Naive B cell (primary cell): ENCODE measurements at places on chromosomes 1 and 21.
A peak's percentile ranks its signal among the peaks of the same experiment; 100 is the strongest.

DNA sequence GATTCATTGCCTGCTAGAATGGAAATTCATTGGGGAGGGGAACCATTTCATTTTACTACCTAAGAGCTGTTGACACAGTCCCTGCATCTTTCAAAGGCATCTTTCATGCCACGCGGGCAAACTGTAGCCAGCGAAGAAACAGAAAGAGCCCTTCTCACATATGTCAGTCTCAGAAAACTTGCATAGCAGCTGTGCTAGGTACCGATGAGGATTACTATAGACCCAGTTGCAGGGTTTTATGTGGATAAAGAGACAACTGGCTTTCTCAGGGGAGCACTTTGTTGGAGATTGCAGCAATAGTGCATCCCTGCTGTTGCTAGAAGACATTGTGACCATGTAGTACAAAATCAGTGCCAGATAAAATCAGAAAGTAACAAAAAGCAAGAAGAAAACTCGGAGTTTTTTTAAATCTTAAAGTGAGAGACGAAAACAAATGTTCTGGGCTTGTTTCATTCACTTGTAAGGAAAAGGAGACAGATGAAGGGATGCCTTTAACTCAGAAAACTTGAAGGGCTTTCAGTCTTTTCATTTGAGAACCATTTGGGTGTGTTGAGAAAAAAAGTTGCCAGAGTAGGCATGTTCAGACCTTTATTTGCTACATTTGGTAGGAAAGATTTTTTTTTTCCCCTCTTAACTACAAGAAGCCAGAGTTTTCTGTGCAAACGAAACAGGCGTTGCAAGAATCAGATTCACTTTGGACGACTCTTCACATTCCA is 804.1 kb downstream of the USP25 start:
- DNase-seq = no peak

GRCh38 chr1:145845144-145845513 is 301 bp upstream of the NUDT17 start:
- peak; percentile 81 for DNase-seq

- DNase-seq = no peak
Observed at GRCh38 chr21:39397646-39398385, 47.8 kb downstream of the LCA5L start.

- no peak for DNase-seq
Observed at GRCh38 chr21:35159881-35160280, 110.8 kb upstream of the RUNX1 start.

DNA sequence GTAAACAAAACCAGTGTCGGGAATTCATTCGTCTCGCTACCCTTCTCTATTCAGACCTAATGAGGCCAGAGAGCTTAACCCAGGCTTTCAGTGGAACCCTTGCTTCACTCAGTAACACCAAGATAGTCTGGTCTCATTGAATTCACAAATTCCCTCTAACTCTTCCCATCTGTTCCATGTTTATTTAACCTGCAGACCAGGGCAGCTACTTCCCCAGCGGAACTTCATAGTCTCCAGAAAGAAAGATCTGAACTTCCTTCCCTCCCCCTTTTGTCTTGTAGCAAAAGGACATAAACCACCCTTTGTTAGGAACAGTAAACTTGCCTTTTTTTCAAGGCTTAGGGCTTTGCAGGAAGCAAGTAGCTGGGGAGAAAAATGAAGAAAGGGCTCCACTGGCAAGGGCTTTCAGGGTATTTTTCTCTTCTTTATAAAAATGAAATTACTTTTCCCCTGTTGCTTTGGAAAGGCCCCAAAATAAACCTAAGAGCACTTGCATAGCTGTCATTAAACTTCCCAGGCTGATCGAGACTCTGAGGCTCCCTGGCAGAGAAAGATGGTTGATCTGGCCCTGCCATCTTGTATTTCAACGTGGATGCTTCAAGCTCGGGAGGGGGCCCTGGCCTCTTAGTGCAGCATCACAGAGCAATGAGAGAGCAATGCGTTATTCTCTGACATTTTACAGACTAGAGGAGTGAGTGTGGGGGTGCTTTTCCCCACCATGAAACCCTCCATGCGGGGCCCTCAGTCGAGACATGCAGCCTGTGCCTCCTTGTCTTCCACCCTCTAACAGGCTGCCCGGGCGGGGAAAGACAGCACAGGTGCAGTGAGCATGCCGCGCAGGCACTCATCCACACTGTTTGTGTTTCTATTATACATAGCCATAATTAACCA is 30.0 kb downstream of the MIS18A start:
- DNase-seq = no peak

- DNase-seq = no peak
Observed at GRCh38 chr1:27872802-27873551, 633 bp downstream of the THEMIS2 start.

DNA sequence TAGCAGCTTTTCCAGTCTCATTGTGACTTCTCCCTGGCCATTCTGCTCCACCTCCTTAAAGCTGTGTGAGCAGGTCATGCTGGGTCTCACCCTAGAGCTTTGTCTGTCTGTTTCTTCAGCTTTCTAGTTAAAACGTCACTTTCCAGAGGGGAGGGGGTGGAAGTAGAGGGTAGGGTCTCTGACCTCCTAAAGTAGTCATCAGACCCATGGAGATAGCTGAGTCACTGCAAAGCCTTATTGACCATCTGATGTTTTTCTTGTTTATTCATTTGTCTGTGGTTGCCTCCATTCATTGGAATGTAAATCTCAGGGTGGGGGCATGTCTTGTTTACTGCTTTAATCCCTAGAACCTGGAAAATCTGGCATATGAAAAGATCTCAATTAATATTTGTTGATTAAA is 52.7 kb downstream of the ELF3 start:
- no peak for DNase-seq

- no peak for DNase-seq
Observed at GRCh38 chr1:20308569-20308968, 17.9 kb downstream of the VWA5B1 start.

DNA sequence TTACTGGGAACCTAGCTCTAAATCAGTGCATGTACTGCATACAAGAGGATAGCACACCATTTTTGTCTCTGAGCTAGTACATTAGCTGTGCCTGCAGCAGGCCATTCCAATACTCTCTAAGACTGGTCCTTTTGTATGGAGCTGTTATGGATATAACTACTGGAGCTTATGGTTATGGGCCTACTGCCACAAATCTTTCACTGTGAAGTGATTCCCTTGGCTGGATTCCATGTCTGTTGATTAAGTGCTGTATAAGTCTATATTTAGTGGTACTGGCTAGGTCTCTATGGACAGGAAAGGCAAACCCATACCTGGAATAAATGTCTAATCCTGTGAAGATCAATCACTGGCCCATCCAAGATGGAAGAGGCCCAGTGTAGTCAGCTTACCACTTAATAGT is 12.0 kb downstream of the ZFYVE9 start:
- DNase-seq = no peak

GRCh38 chr1:201221201-201221846 is 30.7 kb downstream of the IGFN1 start:
- DNase-seq = no peak

DNA sequence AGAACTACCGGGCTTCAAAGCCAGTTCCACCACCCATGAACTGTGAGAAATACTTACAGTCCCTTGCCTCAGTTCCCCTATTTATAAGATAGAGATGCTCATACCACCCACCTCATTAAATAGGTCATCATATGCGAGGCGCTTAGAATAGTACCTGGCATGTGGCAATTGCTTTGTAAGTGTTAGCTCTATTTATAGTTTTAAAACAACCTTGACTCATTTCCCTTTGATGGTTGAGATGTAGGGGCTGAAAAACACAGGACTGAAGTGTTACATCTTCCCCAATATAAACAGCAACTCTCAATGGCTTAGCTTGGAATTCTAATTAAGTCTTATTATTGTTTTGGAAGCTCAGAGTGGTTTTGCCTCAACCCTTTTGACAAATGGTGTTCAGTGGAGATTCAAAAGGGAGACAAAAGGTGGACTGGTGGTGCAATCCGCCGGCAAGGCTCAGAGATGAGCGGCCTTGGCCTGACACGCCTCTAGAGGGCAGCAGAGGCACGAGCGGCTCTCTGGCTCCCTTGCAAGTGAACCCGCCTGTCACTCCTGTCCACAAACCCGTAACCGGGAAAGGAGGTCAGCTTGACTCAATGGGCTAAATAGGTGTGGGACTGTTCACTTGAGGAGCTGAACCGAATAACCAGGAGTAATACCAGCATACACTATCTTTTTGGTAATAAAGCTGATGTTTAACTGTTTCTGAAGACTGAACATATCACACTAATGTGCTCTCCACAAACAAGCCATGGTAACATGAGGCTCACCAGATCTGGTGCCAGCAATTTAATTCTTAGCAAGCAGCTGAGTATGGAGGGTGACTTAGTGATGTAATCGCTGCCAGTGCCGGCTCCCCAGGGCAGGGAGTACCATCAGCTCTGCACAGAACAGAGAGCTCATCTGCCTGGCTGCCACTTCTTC is 19.5 kb upstream of the SMYD2 start:
- DNase-seq = peak; percentile 65

DNA sequence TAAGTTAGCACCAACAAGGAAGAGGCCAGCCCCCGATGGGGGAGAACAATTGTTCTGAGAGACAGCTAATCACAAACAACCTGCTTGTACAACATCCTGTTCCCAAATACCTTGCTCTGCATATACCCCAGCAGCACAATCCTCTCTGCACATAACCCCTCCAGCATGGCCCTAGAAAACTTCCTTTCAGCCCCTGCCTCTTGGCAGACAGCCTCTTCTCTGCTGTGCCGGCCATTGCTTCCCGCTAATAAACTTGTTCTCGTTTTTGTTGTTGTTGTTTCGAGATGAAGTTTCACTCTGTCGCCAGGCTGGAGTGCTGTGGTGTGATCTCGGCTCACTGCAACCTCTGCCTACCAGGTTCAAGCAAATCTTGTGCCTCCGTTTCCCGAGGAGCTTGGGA is 392.7 kb downstream of the SMYD3 start:
- DNase-seq = no peak

- DNase-seq = peak; percentile 38
Observed at GRCh38 chr1:193019442-193020026, 39.6 kb downstream of the UCHL5 start.

DNA sequence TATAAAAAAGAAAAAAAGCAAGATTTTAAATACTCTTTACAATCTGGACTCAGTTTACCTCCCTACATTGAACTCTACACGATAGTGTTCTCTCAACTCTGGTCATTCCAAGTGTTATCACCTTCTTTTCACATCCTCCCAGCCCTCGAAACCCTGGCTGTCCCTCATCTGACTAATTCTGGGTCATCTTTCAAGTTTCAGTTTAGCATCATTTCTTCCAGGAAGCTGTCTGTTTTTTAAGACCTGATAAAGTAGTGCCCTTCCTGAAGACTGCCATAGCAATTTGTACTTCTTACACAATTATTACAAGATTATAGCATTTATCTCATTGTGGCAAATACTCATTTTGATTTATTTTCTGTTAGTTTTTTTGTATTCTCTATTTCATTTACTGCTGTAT is 1.2 kb downstream of the ALG14 start:
- no peak for DNase-seq

- no peak for DNase-seq
Observed at GRCh38 chr1:98323906-98324358, 337.6 kb upstream of the SNX7 start.

- no peak for DNase-seq
Observed at GRCh38 chr1:151145304-151146071, 943 bp downstream of the SEMA6C start.

DNA sequence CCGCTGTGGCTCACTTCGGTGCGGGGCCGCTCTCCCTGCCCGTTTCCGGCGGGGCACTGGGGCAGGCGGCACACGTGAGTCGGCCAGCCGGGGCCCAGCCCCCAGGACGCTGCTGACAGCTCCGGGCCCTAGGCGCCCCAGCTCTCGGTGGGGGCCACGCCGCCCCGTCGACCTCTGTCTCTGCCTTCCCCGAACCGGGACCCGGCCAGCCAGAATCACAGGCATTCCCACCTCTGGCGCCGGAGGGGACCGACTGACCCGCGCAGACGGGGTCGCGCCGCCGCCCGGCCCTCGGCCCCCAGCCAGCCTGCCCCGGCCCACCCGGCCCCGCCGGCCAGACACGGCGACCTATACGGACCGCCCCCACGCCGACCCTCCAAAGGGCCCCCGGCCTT is 755 bp downstream of the SCMH1 start:
- DNase-seq = peak; percentile 64

DNA sequence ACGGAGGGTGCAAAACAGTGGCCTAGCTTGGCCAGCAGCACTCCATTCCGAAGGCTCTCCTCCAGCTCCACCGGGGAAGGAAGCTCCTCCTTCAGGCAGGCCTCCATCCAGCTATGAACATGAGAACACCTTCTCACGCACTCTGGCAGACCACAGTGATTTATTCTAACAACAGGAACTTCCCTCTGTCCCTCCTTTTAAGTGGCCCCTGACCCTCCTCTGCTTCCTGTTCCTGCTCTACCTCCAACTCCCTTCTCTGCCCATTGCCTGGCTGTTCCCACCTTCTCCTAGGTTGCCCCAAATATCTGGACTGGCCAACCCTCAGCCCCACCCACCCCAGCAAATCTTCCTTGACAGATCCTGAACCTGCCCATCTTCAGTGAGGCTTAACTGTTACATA is 5.9 kb downstream of the IQGAP3 start:
- DNase-seq = no peak

DNA sequence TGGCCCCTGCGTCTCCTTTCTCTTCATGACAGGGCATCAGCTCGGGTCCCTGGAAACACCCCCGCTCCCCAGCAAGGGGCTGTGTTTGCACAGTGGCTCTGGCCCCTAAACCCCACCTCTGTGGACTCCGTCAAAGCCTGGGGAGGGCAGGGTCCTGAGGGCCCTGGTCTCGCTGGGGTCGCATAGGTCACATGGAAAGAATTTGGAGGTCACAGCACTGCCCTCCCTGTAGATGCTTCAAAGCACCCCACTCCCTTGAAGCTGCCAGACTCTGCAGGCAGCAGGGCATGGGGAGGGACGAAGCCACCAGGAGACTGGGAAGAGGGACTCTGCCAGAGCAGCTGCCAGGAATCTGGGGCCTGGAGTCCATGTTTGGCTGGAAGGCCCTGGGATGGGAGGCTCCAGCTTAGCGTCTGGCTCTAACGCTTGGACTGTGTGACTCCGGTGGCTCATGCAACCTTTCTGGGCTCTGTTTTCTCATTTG is 36.6 kb upstream of the ECE1 start:
- no peak for DNase-seq

DNA sequence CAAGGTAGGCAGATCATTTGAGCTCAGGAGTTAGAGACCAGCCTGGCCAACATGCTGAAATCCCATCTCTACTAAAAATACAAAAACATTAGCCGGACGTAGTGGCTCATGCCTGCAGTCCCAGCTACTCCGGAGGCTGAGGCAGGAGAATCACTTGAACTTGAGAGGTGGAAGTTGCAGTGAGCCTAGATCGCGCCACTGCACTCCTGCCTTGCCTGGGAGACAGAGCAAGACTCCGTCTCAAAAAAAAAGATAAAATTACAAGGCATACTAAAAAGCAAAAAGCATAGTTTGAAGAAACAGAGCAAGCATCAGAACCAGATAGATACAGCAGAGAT is 61.2 kb upstream of the CDC42BPA start:
- DNase-seq = no peak

- peak; percentile 12 for DNase-seq
Observed at GRCh38 chr1:105793536-105794146, 1262.8 kb upstream of the PRMT6 start.

- peak; percentile 95 for DNase-seq
Observed at GRCh38 chr1:226121587-226122400, 59.3 kb downstream of the H3-3A start.

- DNase-seq = no peak
Observed at GRCh38 chr1:8202182-8202905, 115.6 kb upstream of the SLC45A1 start.
